ENCODE measurements at places on chromosomes 7 and 10.
A peak's percentile ranks its signal among the peaks of the same experiment; 100 is the strongest.

- peaks cover 21% of the 10 kb centered on the region for H3K36me3 ChIP-seq
- H3K27me3 ChIP-seq: no peaks in the 10 kb centered on the region
- H3K4me1 ChIP-seq: peaks cover 13% of the 10 kb centered on the region
- no peak for DNase-seq
Observed at GRCh38 chr7:92614660-92615174, 24.5 kb upstream of the FAM133B start.

DNA sequence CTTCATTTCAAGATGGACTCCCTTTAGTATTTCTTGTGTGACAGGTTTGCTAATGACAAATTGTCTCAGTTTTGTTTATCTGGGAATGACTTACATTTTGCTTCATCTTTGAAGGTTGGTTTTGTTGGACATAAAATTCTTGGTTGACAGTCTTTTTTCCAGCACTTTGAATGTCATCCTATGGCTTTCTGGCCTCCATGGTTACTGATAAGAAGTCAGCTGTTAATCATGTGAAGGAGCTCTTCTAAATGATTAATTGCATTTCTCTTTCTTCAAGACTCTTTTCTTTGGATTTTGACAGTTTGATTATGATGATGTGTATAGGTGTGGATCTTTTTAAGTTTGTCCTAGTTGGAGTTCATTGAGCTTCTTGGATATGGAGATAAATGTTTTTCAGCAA lies 26.9 kb upstream of the HHEX start:
- no peaks in the 10 kb centered on the region for H3K36me3 ChIP-seq
- DNase-seq: no peak
- peaks cover 6% of the 10 kb centered on the region for H3K27me3 ChIP-seq
- H3K4me1 ChIP-seq: no peaks in the 10 kb centered on the region
- H3K4me3 ChIP-seq: no peak overlapping the region

DNA sequence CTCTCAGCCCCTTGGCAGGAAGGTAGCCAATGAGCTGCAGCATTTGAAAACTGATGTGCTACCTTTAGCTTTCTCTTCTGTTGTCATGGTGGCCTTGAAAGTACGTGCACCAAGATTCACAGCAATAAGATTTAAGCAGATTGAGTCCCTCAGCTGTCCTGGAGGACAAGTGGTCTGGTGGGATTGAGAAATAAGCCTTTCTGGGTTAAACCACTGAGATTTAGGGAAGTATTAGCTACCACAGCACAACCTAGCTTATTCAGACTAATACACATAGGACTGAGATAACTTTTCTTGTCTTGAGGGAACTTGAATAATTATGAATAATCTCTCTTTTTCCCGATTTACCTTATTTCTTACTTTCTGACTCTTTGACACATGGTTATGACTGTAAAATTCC lies 324.0 kb downstream of the PTEN start:
- peaks cover 3% of the 10 kb centered on the region for H3K4me1 ChIP-seq
- H3K27ac ChIP-seq: no peak overlapping the region
- H3K4me3 ChIP-seq: no peak overlapping the region

DNA sequence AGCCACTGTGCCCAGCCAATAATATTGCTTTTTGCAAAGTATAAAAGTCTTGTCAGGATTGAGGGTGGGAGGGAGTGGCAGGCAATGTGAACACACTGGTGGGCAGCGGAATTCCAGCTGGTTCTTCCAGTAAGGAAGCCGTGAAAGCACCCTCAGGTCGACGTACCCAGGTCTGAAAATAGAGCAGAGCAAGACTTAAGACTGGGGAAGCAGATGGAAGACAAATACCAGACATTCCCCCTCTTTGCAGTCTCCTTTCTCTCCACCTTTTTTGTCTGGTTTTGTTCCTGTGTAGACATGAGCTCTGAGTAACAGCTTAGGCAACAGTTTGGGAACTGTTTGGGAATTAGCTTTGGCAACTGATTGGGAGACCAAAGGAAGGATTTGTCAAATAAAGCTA lies 17.6 kb upstream of the CSTF2T start:
- no peaks in the 10 kb centered on the region for H3K36me3 ChIP-seq
- DNase-seq: no peak
- peaks cover 34% of the 10 kb centered on the region for H3K27me3 ChIP-seq

DNA sequence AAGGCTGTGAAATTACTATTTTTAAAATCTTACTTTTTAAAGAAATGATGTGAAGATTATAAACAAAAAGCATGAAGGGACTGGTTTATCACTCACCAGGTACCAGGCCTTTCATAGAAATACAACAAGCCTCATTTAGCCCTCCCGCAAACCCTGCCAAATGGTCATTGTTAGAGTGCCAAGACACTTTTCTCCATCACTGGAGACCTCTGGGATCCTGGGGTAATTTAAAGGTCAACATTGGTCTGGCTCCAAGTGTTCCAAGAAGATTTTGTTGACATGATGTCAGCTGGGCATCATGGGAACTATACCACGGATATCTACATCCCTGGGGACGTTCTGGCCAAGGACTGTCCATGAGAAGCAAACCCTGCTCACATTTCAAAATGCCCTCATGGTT lies 138.0 kb upstream of the FRMD4A start:
- no peak overlapping the region for H3K4me3 ChIP-seq
- no peak overlapping the region for H3K27ac ChIP-seq

DNA sequence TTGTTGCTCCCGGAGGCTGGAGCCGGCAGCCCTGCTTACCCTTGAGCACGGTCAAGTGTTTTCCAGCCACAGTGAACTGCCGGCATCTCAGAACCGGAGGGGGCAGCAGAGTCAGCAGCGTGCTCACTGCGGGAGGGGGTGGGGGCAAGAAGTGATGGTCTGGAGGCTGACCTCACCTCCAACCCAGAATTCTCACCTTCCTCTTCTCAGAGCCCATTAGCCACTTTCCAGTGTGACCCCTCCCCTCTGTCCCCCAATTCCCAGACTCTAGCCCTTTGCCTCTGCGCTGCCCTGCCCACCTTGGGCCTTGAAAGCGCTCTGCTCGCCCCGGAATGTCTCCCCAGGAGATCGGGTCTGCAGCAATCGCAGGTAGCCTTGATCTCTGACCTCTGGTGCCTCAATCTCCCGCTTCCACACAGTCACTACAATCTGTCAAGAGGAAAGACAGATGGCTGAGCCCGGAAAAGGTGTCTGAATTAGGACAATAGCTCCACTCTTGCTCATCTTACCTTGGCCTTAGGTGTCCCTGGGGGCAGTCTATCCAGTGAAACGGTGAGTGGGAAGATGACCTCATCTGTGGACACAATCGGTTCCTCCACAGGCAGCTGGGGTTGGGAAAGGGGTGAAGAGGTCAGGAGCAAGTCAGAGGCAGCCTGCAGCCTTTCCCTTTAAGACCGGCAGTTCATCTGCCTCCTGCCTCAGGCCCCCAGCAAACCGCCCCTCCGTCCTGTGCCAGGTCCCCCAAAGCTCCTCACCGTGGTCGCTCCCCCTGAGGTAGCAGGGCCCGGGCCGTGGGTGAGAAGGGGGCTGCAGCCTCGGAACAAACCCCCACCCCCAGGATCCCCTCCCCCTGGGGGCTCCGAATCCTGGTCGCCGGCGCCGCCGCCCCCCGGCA lies 942 bp downstream of the TRAPPC14 start:
- no peaks in the 10 kb centered on the region for H3K27me3 ChIP-seq
- peaks cover 43% of the 10 kb centered on the region for H3K36me3 ChIP-seq
- DNase-seq: no peak
- H3K4me3 ChIP-seq: peak overlapping the region; percentile 74
- H3K4me1 ChIP-seq: peaks cover 19% of the 10 kb centered on the region
- peak overlapping the region; percentile 85 for H3K27ac ChIP-seq

DNA sequence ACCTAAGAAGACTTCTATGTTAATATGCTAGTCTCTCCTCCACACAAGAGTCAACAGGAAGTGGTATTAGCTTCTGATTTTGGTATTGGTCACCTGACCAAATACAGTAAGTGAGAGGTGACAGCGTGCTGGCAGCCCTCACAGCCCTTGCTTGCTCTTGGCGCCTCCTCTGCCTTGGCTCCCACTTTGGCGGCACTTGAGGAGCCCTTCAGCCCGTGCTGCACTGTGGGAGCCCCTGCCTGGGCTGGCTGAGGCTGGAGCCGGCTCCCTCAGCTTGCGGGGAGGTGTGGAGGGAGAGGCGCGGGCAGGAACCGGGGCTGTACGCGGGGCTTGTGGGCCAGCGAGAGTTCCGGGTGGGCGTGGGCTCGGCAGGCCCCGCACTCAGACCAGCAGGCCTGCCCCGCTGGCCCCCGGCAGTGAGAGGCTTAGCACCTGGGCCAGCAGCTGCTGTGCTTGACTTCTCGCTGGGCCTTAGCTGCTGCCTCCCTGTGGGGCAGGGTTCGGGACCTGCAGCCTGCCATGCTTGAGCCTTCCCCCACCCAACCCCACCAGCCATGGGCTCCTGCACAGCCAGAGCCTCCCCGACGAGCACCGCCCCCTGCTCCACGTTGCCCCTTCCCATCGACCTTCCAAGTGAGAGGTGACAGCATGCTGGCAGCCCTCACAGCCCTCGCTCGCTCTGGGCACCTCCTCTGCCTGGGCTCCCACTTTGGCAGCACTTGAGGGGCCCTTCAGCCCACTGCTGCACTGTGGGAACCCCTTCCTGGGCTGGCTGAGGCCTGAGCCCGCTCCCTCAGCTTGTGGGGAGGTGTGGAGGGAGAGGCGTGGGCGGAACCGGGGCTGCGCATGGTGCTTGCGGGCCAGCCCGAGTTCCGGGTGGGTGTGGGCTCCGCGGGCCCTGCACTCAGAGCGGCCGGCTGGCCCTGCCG lies 4.2 kb upstream of the ACSL5 start:
- peak; percentile 44 for DNase-seq
- no peaks in the 10 kb centered on the region for H3K27me3 ChIP-seq
- peak overlapping the region; percentile 81 for H3K4me3 ChIP-seq
- H3K27ac ChIP-seq: peak overlapping the region; percentile 97
- H3K36me3 ChIP-seq: peaks cover 9% of the 10 kb centered on the region
- peaks cover 43% of the 10 kb centered on the region for H3K4me1 ChIP-seq

GRCh38 chr10:17351506-17351905 lies 102.9 kb downstream of the ST8SIA6 start:
- no peaks in the 10 kb centered on the region for H3K4me1 ChIP-seq
- no peak overlapping the region for H3K27ac ChIP-seq
- no peak for DNase-seq
- H3K36me3 ChIP-seq: no peaks in the 10 kb centered on the region

DNA sequence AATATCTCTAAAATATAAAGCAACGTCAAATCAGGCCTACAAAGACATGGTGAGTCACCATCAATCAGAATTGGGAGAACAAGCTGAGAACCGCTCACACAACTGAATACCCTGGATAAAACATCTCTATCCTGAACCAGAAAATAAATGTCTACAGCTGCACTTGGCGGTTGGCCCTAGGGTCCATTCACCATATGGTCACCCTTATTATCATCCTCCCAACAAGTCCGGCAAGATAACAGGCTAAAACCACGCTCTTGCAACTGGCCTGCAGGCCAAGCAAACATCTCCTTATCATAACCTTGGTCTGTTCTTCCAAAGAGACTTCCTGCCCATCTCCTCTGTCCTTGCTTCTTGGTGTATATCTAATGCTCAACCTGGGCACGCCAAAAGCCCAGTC lies 310.7 kb downstream of the CALN1 start:
- no peak overlapping the region for H3K4me3 ChIP-seq
- no peak for DNase-seq
- H3K27me3 ChIP-seq: no peaks in the 10 kb centered on the region
- H3K27ac ChIP-seq: no peak overlapping the region

- DNase-seq: no peak
- peak overlapping the region; percentile 2 for H3K27ac ChIP-seq
- H3K4me3 ChIP-seq: peak overlapping the region; percentile 50
- H3K36me3 ChIP-seq: peaks cover 15% of the 10 kb centered on the region
Observed at GRCh38 chr7:73648593-73649332, 18.9 kb upstream of the VPS37D start.

Measured in effector memory CD8-positive, alpha-beta T cell (primary cell).